NCI-H1436 treated with DMSO at 0.1 percent for 48 hours (cell line): ENCODE measurements at places on chromosomes 2 and 18.

DNA sequence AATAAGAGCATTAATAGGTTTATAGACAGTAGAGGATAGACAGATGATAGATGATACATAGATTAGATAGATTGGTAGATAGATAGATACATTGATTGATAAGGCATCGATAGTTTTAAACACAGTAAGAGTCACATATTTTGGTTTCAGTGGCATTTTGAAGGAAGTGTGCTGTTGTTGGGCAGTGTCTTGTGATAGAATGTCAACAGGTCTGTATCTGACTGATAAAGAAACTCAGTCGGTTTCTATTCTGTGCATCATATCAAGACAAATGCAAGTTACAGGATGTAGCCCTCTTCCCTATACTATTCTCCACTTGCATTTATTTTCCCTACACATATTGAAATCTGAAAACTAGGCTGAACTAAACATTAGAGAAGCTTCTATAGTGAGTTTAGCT is 1229.0 kb upstream of the ZEB2 start:
- DNase-seq: no peak

DNA sequence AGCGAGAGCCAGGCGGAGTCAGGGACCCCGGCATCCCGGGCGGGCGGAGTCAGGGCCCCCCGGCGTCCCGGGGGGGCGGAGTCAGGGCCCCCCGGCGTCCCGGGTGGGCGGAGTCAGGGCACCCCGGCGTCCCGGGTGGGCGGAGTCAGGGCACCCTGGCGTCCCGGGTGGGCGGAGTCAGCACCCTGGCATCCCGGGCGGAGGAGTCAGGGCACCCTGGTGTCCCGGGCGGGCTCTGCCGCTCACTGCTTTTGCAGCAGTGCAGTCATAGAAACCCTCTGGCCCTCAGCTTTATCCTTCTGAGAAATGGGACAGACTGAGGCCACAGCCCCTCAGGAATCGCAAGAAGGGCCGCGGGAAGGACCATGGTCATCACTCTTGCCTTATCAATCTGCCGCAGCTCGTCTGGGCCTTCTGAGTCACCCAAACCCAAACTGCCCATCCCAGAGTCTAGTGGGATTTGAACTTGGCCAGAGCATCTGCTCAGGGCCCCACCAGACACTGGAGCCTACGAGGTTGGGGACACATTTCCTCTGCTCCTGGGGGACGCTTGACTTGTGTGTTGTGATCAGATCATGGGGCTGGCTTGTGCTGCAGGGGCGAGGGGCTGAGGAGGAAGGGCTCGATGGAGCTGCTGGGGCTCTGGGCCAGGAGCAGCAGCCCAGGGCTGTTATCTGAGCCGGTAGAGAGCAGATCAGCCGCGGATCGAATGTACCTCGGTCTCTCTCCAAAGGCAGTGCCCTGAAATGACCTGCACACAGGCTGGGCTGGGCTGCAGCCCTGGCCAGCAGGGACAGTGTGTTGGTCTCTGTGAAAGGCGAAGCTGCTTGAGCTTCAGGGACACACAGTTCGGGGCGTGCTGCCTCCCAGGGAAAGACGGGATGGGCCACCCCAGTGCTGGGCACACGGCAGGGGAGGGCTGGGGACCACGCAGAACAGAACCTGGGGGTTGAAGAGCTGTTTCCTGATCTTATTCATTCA is 290.1 kb upstream of the HDAC4 start:
- DNase-seq: no peak

GRCh38 chr2:42978175-42978886 is 185.9 kb upstream of the HAAO start:
- no peak for DNase-seq

DNA sequence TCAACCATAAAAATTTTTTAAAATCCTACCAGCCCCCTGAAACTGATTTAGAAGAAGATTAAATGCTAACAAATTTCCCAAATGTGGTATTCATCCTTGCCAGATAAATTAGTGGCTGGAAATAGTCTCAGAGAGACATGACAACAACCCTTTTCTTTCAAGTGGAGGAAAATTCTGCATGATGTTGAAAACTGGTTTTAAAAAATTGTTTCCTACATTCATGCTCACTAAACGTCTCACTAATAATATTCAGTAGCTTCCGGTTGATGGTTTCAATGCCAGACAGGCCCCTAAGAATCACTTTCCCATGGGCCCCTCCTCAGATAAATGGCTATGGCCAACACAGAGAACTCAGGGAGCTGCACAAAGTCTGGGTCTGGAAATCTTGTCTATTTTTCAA is 43.2 kb downstream of the NCKAP5 start:
- no peak for DNase-seq

DNA sequence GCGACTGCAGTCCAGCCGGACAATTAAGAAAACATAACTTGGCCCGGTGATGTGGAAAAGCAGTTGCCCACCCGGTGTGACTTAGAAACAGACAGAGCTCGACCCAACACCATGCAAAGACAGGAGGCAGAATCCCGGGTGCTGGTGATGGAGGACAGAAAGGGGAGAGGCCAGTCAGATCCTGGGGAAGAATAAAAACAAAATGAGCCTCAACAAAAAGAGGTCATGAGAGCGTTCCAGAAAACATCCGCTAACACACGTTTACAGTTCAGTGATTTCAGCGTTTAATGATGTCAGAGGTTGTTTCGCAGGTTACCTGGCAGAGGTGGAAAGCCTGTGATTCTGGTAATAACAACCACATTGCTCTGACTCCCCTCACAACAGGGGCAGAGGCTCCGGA is 111.9 kb downstream of the OSR1 start:
- no peak for DNase-seq

GRCh38 chr2:66429693-66430504 is 5.0 kb upstream of the MEIS1 start:
- no peak for DNase-seq

DNA sequence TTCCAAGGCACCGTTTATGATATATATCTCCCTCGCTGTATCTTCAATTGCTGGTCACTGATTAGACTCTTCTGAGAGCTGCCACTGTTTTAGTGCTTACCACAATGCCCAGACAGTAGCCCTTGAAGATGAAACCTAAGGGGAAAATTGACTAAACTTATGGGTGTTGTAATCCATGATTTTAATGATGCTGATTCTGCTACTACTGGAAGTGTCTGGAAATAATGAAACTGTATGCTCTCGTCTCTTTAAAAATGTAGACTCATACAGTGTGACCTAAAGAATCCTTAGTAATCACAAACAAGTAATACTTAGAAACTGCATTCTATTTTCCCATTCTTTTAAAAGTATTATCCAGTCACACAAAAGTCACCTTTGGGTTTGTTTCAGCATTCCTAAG is 5.5 kb upstream of the SLC8A1 start:
- DNase-seq: no peak

- DNase-seq: no peak
Observed at GRCh38 chr2:43183743-43184142, 42.7 kb downstream of the ZFP36L2 start.

DNA sequence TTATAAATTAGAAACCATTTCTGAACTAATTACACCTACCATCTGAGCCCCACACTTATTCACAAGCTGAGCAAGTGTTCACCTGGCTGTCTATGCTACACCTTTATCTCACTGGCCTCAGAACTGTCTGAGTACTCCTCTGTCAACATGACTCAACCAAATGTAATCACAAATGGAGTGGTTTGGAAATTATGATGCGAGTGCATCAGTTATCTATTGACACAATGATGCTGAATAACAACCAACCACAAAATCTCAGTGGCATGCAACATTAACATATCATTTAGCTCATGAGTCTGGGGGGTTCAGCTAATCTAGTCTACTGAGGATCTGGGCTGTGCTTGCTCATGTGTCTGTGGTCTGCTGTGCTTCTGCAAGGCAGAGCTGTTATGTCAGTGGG is 184.2 kb upstream of the NXPH2 start:
- peak; percentile 71 for DNase-seq
